ENCODE measurements at places on chromosomes 2 and 18. TPM values are rescaled to one million over a fixed set of nuclear protein-coding genes. Genes with fewer than 3 reads are reported as not detected.

Gene GREB1
- 0.18 TPM for total RNA-seq

Gene ALKAL2
- total RNA-seq = not detected

Gene MARCHF7
- 77.0 TPM for total RNA-seq

Gene LIPG
- total RNA-seq = 2.9 TPM

Gene KCNIP3
- 4.6 TPM for total RNA-seq

Gene LRRC30
- total RNA-seq = not detected

Gene CFAP221
- total RNA-seq = under 0.01 TPM

Gene GAL3ST2
- not detected for total RNA-seq

Gene TRAF3IP1
- 6.2 TPM for total RNA-seq

Gene GCG
- total RNA-seq = not detected

Gene DRC1
- total RNA-seq = 0.58 TPM

Gene KCNS3
- 0.18 TPM for total RNA-seq

Gene NOSTRIN
- 0.18 TPM for total RNA-seq

Gene OST4
- 553 TPM for total RNA-seq

Gene TGFBRAP1
- 11.9 TPM for total RNA-seq

Gene SOX11
- 0.29 TPM for total RNA-seq
